ENCODE measurements at places on chromosomes 13 and 19.

DNA sequence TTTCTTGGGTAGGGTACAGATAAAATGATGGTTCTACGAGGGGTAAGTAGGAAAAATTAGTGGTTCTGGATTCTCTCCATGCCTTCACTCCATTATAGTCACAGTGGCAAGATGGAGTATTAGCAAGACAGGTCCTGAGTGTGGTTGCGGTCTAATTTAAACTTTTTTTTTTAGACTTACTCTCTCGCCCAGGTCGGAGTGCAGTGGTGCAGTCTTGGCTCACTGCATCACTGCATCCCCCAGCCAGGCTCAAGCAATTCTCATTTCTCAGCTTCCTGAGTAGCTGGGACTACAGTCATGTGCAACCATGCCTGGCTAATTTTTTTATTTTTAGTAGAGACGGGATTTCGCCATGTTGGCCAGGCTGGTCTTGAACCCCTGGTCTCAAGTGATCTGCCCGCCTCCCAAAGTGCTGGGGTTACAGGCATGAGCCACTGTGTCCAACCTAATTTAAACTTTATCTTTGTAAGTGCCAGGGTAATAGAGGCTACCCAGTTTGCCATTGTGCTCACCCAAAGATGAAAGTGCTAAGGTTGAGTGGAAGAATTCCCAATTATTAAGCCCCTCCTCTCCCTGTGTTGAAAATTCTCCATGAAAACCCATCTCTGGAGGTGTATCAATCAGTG is 135.6 kb downstream of the TM9SF2 start:
- H3K27ac ChIP-seq = no peak overlapping the region
- no peak for DNase-seq
- no peaks in the 10 kb centered on the region for H3K27me3 ChIP-seq
- no peak overlapping the region for H3K4me3 ChIP-seq
- no peaks in the 10 kb centered on the region for H3K4me1 ChIP-seq
- H3K36me3 ChIP-seq = no peaks in the 10 kb centered on the region

DNA sequence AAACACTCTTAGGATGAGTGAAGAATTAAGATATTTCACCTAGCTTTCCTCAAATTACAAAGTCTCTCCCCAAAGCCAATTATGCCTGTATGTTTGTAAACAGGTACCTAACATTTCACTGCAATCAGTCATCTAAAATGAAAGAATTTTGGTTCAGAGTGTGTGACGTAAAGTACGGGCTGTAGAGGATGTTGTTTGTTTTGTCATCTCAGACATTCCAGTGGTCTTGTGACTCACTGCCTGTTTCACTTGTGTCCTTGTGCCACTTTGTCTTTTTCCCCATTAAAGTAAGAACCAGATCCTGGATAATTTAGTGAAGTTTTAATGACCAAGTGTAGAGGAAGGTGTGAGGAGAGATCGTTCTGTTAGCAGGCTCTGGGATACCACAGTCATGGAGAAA is 28.6 kb upstream of the EID2 start:
- H3K4me3 ChIP-seq = no peak overlapping the region
- DNase-seq = no peak
- H3K27me3 ChIP-seq = peaks cover 17% of the 10 kb centered on the region
- H3K27ac ChIP-seq = no peak overlapping the region
- H3K36me3 ChIP-seq = no peaks in the 10 kb centered on the region
- no peaks in the 10 kb centered on the region for H3K4me1 ChIP-seq

DNA sequence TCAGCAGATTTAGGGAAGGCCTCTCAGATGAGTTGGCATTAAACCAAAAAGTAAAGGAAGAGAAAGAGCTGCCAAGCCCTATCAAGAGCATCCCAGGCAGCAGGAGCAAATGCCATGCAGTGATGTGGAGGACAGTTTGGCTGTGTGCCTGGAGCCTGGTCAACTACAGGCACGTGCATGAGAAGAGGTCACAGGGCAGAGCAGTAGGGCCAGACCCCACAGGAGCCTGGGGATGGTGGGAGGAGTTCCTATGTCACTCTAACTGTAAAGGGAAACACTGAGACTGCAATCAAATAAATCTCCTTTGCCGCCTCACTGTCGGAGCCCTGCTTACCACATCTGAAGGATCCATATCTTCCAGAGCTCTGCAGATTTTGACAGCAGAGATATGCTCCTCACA is 240.5 kb downstream of the ENOX1 start:
- no peak overlapping the region for H3K4me3 ChIP-seq
- no peaks in the 10 kb centered on the region for H3K36me3 ChIP-seq
- DNase-seq = no peak
- H3K27ac ChIP-seq = no peak overlapping the region
- H3K27me3 ChIP-seq = no peaks in the 10 kb centered on the region

- H3K4me3 ChIP-seq = no peak overlapping the region
- no peak overlapping the region for H3K27ac ChIP-seq
- peak; percentile 39 for DNase-seq
- no peaks in the 10 kb centered on the region for H3K4me1 ChIP-seq
- H3K36me3 ChIP-seq = peaks cover 27% of the 10 kb centered on the region
Observed at GRCh38 chr13:113086031-113086750, 19.4 kb upstream of the F7 start.

DNA sequence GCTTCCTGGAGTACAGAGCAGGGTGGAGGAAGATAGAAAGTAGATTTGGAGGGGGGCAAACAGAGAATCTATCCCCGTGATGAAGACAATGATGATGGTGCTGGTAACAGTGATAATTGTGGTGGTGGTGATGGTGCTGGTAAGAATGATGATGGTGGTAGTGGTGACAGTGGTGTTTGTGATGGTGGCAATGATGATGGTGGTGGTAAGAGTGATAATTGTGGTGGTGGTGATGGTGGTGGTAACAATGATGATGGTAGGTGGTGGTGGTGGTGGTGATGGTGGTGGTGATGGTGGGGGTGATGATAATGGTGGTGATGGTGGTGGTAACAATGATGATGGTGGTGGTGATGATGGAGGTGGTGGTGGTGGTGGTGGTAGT is 169.8 kb downstream of the TSHZ3 start:
- H3K4me3 ChIP-seq = no peak overlapping the region
- DNase-seq = no peak

DNA sequence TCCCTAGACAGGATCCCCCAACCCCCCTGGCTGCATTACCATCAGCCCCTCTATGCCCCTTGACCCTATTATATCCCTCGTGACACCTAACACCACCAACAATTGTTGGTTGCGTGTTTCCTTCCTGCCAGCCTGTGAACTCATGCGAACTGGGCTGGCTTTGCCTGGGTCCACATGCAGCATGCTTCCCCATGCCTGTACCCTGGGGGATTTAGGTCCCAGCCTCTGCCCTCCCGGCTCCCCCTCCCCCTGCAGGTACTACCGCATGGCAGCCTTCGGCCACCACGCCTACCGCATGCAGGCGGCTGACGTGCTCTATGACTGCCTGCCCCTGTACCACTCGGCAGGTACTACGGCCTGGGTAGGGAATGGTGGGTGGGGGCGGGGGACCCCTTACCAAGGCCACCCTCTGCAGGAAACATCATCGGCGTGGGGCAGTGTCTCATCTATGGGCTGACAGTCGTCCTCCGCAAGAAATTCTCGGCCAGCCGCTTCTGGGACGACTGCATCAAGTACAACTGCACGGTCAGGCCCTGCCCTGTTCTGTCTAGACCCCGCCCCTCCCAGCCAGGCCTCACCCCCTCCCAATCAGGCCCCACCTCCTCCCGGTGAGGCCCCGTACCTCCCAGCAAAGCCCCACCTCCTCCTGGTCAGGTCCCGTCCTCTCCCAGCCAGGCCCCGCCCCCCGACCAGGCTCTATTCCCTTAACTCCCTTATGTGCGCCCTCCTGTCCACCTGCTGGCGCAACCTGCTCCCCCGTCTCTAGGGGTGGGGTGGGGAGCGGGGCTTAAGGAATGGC is 18.5 kb downstream of the SLC27A1 start:
- H3K4me1 ChIP-seq = peaks cover 22% of the 10 kb centered on the region
- H3K27ac ChIP-seq = peak overlapping the region; percentile 59
- DNase-seq = peak; percentile 94

DNA sequence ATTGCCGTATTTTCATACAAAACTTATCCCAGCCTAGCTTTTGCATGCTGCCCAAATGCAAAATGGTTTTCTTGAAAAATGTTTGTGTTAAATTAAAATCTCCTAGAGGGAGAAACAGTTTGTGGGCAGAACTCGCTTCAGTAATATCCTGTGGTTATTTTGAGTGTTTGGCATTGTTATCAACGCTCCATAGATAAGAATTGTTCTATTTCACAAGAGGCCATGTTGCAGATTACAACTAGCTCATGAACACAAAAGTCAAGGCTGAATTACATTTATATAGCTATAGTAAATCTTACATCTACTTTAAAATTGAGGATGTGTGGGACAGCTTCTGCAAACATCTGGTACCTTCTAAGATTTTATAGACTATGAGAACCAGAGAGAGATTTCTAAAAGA is 447.9 kb downstream of the DCT start:
- no peaks in the 10 kb centered on the region for H3K36me3 ChIP-seq
- no peaks in the 10 kb centered on the region for H3K27me3 ChIP-seq
- no peak overlapping the region for H3K4me3 ChIP-seq
- H3K27ac ChIP-seq = no peak overlapping the region

- H3K36me3 ChIP-seq = no peaks in the 10 kb centered on the region
- DNase-seq = no peak
- peak overlapping the region; percentile 80 for H3K27ac ChIP-seq
- no peaks in the 10 kb centered on the region for H3K27me3 ChIP-seq
- H3K4me1 ChIP-seq = peaks cover 46% of the 10 kb centered on the region
Observed at GRCh38 chr19:18648973-18649315, 12.1 kb downstream of the KLHL26 start.

- no peak overlapping the region for H3K4me3 ChIP-seq
- no peaks in the 10 kb centered on the region for H3K4me1 ChIP-seq
- H3K36me3 ChIP-seq = peaks cover 1% of the 10 kb centered on the region
- no peak for DNase-seq
Observed at GRCh38 chr13:32126278-32126677, 94.7 kb downstream of the FRY start.

Data from lower lobe of right lung (tissue), 2 donors.